ENCODE measurements at places on chromosomes 12 and 14.

GRCh38 chr14:73238941-73239340, 1.6 kb downstream of the PAPLN start:
- DNase-seq = no peak

GRCh38 chr14:77950371-77951063, 150.6 kb downstream of the ADCK1 start:
- DNase-seq = no peak

GRCh38 chr12:108745641-108746040, 14.3 kb upstream of the CORO1C start:
- DNase-seq = no peak

GRCh38 chr14:56400109-56400825, 179.3 kb upstream of the TMEM260 start:
- DNase-seq = no peak

GRCh38 chr12:120209851-120210250, 8.9 kb upstream of the RPLP0 start:
- DNase-seq = no peak
